ENCODE measurements at places on chromosomes 1 and 21.

DNA sequence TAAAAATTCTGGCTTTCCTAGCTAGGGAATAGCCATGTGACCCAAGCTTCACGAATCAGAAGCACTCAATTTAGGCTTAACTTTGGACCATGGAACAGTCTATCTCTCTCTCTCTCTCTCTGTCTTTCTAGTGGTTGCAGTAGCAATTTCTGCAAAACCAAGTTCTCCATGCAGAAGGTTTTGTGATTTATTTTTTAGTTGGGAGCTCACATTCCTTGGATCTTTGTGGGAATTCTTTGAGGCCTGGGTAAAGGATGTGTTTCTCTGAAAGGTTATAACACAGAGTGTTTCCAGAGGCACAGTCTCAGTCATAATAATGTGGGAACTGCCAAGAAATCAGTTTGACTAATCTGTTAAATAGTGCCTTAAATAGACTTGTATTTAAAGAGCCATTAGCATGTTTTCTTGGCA is 112.3 kb upstream of the COL11A1 start:
- no peak for DNase-seq

DNA sequence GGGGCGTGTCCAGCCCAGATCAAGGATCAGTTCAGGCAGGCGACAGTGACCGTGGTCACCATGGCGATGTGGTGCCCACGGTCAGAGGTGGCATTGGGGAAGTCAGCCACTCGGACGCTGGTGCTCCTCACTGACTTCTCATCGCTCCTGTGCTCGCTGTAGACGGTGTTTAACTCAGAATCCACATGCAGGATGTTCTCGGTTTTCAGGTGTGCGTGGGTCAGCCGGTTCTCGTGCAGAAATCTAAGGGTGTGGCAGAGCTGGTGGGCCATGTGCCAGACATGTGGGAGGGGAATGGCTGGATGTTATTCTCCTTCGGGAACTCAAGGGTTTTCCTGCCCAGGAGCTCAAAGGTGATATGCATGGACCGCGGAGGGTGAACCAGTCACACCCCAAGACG is 11.7 kb downstream of the OR2AJ1 start:
- no peak for DNase-seq

GRCh38 chr21:45258466-45258865 is 29.2 kb downstream of the POFUT2 start:
- peak; percentile 14 for DNase-seq

DNA sequence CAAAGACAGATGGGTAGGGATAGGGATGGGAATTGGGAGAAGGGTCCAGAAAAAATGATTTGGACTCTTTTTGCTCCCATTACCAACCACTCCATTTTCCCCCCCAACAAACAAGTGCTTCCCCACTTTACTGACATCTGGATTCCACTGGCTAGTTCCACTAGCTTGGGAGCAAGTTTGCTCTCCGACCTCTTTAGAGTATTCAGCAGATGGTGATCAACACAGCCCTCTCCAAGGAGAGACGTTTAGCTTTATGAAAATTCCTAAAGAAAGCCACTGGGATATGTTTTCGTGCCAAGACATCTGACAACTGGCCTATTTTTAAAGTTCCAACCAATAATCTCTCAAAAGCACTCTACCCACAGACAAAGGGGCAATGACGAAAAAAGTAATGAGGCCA is 50.3 kb downstream of the ITPKB start:
- no peak for DNase-seq

GRCh38 chr1:204344665-204345355 is 14.9 kb downstream of the PLEKHA6 start:
- DNase-seq: no peak

Data from D341Med (cell line).